PC-9 (cell line): ENCODE measurements at places on chromosomes 6 and 20.
A peak's percentile ranks its signal among the peaks of the same experiment; 100 is the strongest.

- H3K4me3 ChIP-seq, result no peak overlapping the region
- peaks cover 16% of the 10 kb centered on the region for H3K4me1 ChIP-seq
- H3K36me3 ChIP-seq, result no peaks in the 10 kb centered on the region
- no peak for DNase-seq
Observed at GRCh38 chr6:134531611-134532010, 213.7 kb upstream of the SGK1 start.

GRCh38 chr6:13262302-13263230 is 65.8 kb downstream of the TBC1D7 start:
- no peak overlapping the region for H3K27ac ChIP-seq
- H3K27me3 ChIP-seq, result 0 out of 2 replicates have a peak, but pooled peaks cover 3% of the 10 kb centered on the region
- H3K4me1 ChIP-seq, result peaks cover 7% of the 10 kb centered on the region
- no peak for DNase-seq
- no peaks in the 10 kb centered on the region for H3K36me3 ChIP-seq

GRCh38 chr6:89597372-89597771 is 41.2 kb downstream of the LYRM2 start:
- no peaks in the 10 kb centered on the region for H3K36me3 ChIP-seq
- no peak overlapping the region for H3K27ac ChIP-seq
- DNase-seq, result no peak

DNA sequence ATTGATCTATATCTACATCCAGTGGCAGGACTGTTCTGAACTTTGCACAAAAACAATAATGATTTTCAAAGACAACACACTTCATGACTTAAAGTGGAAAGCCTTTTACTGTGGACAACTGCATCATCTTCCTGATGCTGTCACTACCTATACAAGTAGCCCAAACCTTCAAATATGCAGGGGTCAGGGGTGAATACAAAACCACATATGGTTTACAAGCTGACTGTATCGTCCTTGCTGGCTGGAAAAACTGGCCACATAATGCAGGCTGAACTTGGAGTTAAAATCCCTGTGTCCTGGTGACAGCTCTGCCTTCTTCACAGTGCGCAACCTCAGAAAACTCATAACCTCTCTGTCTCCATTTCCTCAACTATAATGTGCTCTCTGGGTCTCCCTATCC is 128.9 kb downstream of the GMDS start:
- no peaks in the 10 kb centered on the region for H3K4me1 ChIP-seq
- no peaks in the 10 kb centered on the region for H3K36me3 ChIP-seq
- no peaks in the 10 kb centered on the region for H3K27me3 ChIP-seq
- H3K27ac ChIP-seq, result no peak overlapping the region
- DNase-seq, result no peak

GRCh38 chr20:51458751-51459439 is 83.6 kb downstream of the NFATC2 start:
- H3K27me3 ChIP-seq, result no peaks in the 10 kb centered on the region
- H3K4me3 ChIP-seq, result no peak overlapping the region
- no peak for DNase-seq

GRCh38 chr6:37783025-37783855 is 36.3 kb upstream of the ZFAND3 start:
- no peak overlapping the region for H3K4me3 ChIP-seq
- DNase-seq, result no peak
- H3K4me1 ChIP-seq, result peaks cover 4% of the 10 kb centered on the region
- H3K27ac ChIP-seq, result no peak overlapping the region
- H3K27me3 ChIP-seq, result no peaks in the 10 kb centered on the region

- H3K4me3 ChIP-seq, result no peak overlapping the region
- H3K27ac ChIP-seq, result no peak overlapping the region
- DNase-seq, result no peak
- H3K27me3 ChIP-seq, result no peaks in the 10 kb centered on the region
- no peaks in the 10 kb centered on the region for H3K4me1 ChIP-seq
Observed at GRCh38 chr20:12482661-12483060, 526.1 kb upstream of the SPTLC3 start.

- H3K27ac ChIP-seq, result no peak overlapping the region
- peaks cover 13% of the 10 kb centered on the region for H3K4me1 ChIP-seq
- DNase-seq, result no peak
- H3K27me3 ChIP-seq, result no peaks in the 10 kb centered on the region; the same call in 1 of the 2 replicates
- H3K4me3 ChIP-seq, result no peak overlapping the region
Observed at GRCh38 chr6:150030611-150031010, 5.3 kb upstream of the RAET1L start.

DNA sequence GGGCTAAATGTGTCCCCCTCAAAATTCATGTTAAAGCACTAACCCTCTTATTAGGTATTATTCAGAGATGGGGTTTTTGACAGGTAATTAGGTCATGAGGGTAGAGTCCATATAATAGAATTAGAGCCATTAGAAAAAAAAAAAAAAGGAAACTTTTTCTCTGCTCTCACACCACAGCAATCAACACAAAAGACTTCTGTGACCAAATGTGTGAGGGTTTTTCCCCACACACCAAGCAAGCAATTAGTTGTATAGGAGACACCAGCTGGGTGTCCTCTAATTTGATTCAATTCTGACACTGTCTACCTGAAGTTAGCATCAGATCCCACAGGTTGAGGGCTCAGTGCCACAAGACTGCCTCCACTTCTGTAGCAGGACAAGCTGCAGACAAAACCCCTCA is 64.6 kb upstream of the GMDS start:
- no peaks in the 10 kb centered on the region for H3K4me1 ChIP-seq
- H3K27ac ChIP-seq, result no peak overlapping the region
- H3K27me3 ChIP-seq, result no peaks in the 10 kb centered on the region
- H3K36me3 ChIP-seq, result no peaks in the 10 kb centered on the region

DNA sequence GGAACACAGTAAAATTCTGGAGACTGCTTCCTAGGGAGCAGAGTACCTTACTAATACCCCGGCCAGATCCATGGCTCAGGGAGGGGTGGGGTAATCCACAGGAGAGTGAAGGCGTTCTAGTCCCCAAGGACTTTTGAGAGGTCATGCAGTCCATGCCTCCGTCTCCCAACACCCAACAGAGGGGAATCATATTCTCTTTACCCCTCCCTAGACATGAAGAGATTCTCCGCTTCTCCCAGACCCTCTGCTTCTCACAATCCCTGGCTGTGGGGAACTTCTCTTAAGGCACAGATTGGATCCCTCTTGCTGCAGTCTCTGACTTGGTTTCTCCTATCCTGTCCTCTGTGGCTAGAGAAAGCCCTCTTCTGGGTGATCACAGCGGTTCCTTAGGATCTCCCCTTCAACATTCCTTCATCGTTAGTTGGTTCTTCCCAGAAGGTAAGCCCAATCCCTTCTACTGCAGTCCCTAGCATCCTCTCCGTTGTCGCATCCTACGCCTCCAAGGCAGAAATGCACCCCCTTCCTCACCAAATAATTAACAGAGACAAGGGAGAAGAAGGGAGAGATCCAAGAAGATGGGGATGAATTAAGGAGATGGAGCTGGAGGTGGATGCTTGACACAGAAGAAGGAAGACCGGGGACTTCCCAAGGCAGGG is 562 bp downstream of the GGT7 start:
- no peak overlapping the region for H3K4me3 ChIP-seq
- peaks cover 17% of the 10 kb centered on the region for H3K4me1 ChIP-seq
- no peaks in the 10 kb centered on the region for H3K27me3 ChIP-seq
- DNase-seq, result no peak
- no peak overlapping the region for H3K27ac ChIP-seq
- H3K36me3 ChIP-seq, result no peaks in the 10 kb centered on the region

GRCh38 chr6:25359191-25359861 is 80.2 kb downstream of the CARMIL1 start:
- H3K4me3 ChIP-seq, result no peak overlapping the region
- no peaks in the 10 kb centered on the region for H3K4me1 ChIP-seq
- no peak for DNase-seq
- no peak overlapping the region for H3K27ac ChIP-seq

DNA sequence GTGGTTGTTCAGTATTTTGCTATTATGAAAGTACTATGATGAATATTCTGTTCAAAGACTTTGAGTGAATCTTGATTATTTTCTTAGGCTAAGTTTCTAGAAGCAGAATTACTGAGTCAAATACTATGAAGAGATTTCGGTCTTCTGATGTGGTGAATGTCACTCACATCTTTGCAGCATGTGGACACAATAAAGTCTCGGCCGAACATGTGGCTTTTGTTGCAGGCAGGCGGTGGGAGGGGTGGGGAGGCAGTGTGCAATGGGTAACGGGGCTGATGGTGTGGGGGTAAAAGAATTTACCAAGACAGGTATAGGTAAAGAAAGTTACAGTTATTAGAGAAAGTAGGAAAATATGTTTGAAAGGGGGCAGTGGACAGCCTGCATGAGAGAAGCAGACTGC is 156.4 kb upstream of the DTNBP1 start:
- H3K4me1 ChIP-seq, result no peaks in the 10 kb centered on the region
- DNase-seq, result no peak
- H3K27ac ChIP-seq, result no peak overlapping the region
- no peak overlapping the region for H3K4me3 ChIP-seq
- H3K36me3 ChIP-seq, result no peaks in the 10 kb centered on the region

- H3K27ac ChIP-seq, result no peak overlapping the region
- no peak overlapping the region for H3K4me3 ChIP-seq
- H3K36me3 ChIP-seq, result no peaks in the 10 kb centered on the region
- no peaks in the 10 kb centered on the region for H3K4me1 ChIP-seq
- H3K27me3 ChIP-seq, result no peaks in the 10 kb centered on the region
Observed at GRCh38 chr6:131831392-131831791, 23.6 kb downstream of the ENPP1 start.

DNA sequence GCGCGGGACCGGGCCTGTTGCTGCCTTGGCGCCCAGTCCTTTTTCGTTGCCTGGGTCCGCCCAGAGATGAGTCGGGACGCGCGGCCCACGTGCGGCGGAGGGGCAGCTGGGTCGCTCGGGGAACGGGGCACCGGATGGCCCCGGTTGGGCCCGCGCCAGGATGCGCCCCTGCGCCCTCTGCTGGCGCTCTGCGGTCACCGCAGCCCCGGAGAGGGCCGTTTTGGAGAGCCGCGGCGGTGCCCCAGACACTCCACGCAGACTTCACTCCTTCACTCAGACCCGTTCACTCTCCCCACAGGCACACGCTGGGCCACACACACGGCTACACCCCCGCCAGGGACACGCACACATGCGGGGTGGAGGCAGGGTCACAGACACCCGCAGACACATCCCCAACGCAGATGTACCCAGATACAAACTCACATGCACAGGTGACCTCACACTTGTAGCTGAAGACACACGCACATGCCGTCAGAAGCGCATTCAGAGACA is 38.8 kb downstream of the SRC start:
- H3K27ac ChIP-seq, result no peak overlapping the region
- H3K36me3 ChIP-seq, result no peaks in the 10 kb centered on the region
- peaks cover 8% of the 10 kb centered on the region; the same call in 1 of the 2 replicates for H3K4me1 ChIP-seq
- no peaks in the 10 kb centered on the region for H3K27me3 ChIP-seq

DNA sequence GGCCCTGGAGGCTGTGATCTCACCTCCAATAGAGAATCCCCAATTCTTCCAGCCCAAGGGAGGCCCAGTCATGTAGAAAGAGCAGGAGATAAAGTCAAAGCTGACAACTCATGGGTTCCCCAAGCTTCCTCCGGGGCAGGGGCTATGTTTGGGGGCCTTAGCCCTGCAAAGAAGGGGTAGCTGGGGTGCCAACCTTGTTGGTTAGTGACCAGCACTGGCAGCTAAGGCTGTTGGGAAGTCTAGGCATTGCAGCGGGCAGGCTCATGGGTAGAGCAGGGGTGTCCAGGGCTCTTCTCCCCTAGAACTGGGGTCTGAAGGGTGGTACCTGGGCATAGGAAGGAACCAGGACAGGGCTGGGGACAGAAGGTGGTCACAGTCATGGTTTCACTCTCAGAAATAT is 36.4 kb downstream of the TGM2 start:
- DNase-seq, result no peak
- peaks cover 81% of the 10 kb centered on the region for H3K4me1 ChIP-seq
- H3K36me3 ChIP-seq, result peaks cover 40% of the 10 kb centered on the region
- H3K27ac ChIP-seq, result peak overlapping the region; percentile 97
- H3K27me3 ChIP-seq, result no peaks in the 10 kb centered on the region
- no peak overlapping the region for H3K4me3 ChIP-seq

- H3K4me1 ChIP-seq, result peaks cover 12% of the 10 kb centered on the region
- no peaks in the 10 kb centered on the region for H3K36me3 ChIP-seq
- H3K27ac ChIP-seq, result no peak overlapping the region
- H3K27me3 ChIP-seq, result peaks cover 21% of the 10 kb centered on the region; the same call in 1 of the 2 replicates
- DNase-seq, result peak; percentile 58
Observed at GRCh38 chr20:41692479-41693135, 74.4 kb upstream of the CHD6 start.

- no peaks in the 10 kb centered on the region for H3K27me3 ChIP-seq
- DNase-seq, result peak; percentile 25
- no peaks in the 10 kb centered on the region for H3K4me1 ChIP-seq
- H3K4me3 ChIP-seq, result no peak overlapping the region
Observed at GRCh38 chr6:112100561-112100960, 13.2 kb downstream of the FAM229B start.
